MG63 (cell line): ENCODE measurements at places on chromosomes 1 and 21.

GRCh38 chr21:37821786-37822450, 94.3 kb downstream of the KCNJ6 start:
- no peak for DNase-seq

GRCh38 chr21:15625363-15625762, 104.4 kb upstream of the USP25 start:
- no peak for DNase-seq

- peak; percentile 50 for DNase-seq
Measured at GRCh38 chr1:5514527-5515183, 477.6 kb downstream of the NPHP4 start.

DNA sequence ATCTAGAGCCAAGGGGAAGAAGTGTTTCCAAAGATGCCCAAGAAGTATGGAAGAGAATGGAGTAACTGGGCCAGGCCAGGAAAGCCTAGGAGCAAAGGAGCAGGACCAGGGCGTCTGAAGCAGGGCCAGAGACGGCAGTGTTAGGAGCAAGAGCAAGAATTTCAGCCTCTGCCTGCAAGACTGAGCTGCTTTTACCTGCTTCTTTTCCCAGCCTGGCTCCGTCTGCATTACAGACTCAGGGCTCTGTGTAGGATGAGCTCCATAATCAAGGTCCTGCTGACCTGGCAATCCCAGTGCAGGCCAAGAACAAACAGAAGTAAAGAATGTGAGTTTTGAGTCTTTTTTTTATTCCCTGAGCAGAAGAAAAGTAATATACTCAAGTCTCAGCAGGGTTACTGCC, 10.1 kb downstream of the FMO1 start:
- DNase-seq, result no peak

DNA sequence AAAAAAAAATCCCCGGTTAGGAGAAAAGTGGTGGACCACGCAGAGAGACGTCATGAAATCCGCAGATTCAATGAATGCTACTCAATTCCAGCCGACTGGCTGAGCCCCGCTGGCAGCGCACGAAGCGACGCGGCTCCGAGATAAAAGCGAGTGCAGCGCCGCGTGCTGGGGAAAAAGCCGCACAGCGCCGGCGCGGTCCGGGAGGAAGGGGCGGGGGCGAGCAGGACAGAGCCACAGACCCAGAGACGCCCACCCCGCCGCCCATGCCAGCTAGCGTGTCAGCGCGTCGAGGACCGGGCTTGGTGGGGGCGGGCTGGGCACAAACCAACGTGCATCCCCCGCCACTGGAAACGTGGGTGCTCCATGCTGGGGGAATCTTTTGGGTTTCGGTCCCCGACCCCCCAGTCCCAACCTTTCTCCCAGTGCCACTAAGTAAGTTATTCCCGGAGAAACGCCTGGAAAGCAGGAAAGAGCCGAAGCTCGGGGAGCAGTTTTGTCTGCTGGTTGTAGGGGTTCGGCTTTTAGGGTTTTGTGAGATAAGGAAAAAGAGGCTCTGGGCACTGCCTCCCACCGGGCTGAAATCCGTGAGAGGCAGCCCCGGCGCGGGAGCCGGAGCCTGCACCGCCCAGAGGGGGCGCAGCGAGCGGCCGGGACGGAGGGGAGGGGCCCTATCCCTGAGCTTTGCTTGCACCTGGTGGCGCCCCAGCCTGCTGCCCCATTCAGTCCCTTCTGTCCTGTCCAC, at the start of gene KCNJ6:
KCNJ6 (minus strand) TSS at position 148 of the 742 bp plus-strand sequence. CDS start 75,775 bp downstream, outside the sequence.
- peak; percentile 51 for DNase-seq

- no peak for DNase-seq
Measured at GRCh38 chr1:240732390-240732789, 120.4 kb upstream of the GREM2 start.

GRCh38 chr1:97051823-97052222, 330.2 kb downstream of the PTBP2 start:
- DNase-seq, result no peak

DNA sequence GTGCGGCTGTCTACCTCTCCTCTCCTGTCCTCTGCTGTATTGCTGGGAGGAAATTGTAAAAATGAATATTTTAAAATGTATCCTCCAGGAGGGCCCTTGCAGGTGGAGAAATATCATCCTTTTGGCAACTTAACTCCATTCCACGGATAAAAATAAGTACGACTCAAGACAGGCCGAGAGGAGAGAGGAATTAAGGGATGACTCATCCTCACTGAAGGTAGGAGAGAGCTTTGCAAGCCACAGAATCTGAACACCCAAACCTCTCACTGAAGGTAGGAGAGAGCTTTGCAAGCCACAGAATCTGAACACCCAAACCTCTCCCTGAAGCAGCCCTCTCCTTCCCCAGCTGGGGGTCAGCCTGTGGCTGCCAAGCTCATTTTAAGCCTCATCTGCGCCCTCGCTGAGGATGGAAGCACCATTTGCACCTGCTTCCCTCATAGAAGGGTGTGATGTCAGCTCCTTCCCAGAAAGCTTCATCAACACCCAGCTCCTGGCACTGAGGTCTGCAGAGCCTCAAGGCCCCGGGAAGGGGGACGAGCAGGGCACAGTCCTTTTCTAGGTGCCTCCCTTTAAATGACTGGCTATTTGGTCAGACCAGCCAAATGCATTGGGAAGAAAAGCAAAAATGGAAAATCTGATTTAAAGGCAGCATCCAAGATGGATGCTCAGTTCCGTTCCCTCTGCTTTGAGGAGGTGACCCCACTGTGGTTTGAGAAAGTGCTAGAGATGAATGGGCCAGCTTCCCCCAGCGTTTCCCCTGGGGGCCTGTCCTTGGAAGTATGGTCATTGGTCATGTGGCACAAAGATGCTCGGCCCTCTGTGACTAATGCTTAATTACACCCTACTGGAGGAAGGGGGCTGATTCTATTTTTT, 12.9 kb upstream of the SELENON start:
- no peak for DNase-seq

GRCh38 chr1:54774820-54775498, 10.6 kb upstream of the PARS2 start:
- DNase-seq, result no peak

- DNase-seq, result no peak
Measured at GRCh38 chr1:216914974-216915373, 191.7 kb upstream of the ESRRG start.

DNA sequence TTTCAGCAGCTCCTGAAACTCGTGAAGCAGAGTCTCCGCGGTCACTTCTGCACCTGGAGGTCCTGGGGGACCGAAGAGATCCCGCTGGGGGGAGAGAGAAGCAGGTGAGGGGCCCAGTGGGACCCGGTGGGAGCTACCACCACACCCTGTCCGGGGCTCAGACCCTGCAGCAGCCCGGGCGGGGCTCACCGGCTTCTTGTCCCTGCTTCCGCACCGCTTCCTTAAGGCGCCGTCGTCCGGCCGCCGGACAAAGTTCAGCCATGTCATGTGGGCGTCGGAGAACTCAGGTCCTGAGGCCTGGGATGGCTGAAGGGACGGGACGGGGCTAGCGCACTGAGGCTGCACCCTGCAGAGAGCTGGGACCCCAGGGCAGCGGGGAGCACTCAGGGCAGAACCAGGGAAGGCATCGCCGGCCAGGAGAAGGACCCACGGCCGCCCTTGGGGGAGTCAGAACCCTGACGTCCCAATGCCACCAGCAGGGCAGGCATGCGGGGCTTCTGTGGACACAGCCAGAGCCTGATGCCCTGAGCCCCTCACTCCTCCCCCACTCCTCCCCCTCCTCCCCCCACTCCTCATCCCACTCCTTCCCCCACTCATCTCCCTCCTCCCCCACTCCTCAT, 2.2 kb downstream of the C1QTNF12 start:
- DNase-seq, result no peak

DNA sequence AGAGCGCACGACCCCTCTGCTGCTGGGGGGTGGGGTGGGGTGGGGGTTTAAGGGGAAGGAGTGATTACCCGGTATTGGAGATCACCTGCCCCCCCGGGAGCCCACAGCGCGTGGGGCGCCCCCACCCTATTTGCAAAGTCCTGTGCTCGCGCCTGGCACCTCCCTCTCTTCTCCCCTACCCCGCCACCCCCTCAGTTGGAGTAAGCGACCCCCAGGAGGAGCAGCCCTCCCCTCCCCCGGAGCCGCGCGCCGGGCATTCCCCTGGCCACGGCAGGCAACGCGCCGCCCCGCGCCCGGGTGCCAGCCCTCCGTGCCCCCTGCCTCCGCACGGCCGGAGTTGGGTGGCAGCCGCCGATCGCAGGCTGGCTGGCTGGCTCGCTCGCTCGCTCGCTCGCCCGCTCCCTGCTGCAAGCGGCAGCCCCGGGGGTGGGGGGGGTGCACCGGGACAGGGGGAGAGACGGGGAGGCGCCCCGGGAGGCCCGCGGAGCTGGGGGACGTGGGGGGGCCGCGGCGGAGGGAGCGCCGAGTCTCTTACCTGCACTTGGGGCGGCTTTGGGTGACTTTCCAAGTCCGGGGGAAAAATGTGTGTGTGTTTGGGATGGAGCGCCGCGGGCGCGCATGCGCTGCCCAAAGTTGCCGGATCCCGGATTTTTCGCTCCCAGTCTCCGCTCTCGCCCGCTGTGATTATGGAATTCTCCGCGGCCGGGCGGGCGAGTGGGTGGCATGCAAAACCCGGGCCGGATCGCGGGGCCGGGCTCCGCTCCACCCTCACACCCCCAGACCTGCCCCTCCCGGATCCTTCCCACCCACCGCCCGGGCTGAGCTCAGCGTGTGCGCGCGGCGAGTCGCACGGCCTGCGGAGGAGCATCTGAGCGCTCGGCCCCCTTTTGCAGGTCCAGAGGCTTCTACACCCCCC, at the start of gene CASZ1:
CASZ1 (minus strand) TSS at position 618 of the 916 bp plus-strand sequence. CDS start 102,757 bp downstream, outside the sequence.
- peak; percentile 84 for DNase-seq

DNA sequence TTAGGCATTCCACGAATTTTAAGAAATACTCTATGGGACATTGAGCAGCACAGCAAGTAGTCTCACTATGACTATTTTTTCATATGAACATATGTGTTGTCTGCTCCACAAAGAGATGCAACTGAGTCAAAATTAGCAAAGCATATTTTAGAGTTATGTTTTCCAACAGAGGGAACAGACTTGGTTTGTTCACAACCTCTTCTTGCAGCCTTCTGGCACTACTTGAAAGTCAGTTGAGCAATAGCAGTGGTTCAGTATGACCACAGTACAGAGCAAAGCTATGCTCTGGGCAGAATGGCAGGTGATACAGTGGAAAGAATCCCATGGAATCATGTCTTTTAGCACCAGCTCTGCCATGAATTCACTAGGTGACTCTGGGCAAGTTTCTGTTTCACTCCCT, 5.2 kb downstream of the CCN1 start:
- DNase-seq, result no peak

DNA sequence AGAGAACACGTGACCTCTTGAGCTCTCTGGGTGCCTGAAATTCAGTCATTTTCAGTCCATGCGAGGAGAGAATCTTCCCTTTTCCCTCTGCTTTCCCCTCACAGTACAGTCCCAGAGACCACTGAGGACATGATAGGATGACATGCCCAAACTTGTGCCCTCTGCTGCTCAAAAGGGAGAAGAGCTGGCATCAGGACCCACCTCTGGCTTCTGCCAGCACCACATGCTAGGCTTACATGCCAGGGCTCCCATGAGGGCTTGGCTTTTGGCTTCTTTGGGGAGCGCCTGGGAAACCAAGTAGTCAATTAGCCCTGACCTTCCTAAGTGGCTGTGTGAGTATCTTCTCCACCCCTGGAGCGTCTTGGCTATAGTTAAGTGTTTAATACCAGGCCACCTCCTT, 13.8 kb upstream of the KCNQ4 start:
- peak; percentile 33 for DNase-seq

- DNase-seq, result no peak
Measured at GRCh38 chr1:111099289-111099688, 40.6 kb downstream of the DRAM2 start.

DNA sequence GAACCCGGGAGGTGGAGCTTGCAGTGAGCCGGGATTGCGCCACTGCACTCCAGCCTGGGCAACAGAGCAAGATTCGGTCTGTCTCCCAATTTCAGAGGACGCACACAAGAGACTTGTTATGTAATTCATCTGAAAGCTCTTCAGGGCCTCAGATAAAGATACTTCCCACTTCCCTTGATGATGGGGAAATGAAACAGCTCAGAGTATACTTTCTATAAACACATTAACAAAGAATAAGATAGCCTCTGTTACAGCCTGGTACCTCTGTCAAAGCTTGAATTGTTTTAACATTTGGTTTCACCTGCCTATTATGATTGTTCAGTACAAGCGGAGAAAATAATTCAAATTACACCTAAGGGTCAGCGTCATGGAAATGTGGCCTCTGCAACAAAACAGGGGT, 622.9 kb upstream of the ADGRL4 start:
- DNase-seq, result no peak

DNA sequence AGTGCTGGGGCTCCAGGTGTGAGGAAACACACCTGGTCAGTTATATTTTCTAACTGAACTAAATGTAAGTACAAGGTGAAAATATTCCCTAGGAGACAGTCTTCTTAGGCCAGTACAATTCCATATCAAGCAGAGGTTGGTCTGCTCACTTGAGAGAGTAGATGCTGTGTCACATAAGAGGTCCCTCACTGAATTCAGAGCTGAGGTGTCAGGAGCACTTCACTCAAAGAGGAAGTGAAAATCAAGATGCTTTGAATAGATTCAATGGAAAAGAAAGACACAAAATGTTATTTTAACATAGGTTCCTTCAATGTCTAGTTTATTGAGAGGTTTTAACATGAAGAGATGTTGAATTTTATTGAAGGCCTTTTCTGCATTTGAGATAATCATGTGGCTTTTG, 4.3 kb upstream of the FCRL3 start:
- DNase-seq, result no peak

DNA sequence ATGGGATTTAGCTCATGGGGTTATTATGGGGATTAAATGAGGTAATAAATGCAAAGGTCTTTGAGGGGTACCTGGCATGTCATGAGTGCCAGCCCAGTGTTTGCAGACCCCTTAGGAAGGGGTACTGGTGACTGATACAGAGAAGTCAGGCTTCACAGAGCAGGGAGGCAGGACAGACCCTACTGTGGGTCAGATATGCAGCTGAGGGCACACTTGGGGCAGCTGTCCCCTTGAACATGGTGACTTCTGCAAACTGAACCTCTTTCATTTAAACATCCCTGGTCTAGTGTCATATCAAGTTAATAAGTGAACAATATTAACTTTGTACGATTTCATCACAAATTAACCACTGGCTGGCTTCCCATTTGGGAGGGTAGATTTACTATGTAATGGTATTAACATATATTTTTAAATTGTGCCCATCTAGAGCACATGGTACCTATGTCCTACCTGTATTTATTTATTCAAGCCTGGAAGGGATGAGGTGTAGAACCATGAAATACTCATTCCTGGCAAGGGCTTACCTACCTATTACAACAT, 25.9 kb downstream of the STPG1 start:
- no peak for DNase-seq

DNA sequence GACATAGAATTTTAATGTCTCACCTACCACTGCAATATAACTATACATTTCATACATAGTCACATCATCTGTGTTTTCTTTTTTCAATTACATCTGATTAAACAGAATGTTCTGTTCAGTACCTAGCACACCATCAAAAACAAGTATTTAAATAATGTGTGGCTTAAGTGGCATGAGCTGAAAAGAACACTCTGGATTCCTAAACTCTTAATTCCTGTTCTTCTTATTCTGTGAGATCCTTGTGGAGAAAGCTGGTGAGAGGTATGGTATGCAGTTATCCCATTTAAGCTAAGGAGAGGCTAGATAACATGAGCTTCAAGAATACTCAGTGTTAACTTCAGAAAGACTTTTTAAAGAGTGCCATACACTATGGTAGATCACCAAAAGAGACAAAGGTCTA, 5.5 kb downstream of the TP53BP2 start:
- no peak for DNase-seq
